ENCODE measurements at places on chromosomes 2 and 18.

DNA sequence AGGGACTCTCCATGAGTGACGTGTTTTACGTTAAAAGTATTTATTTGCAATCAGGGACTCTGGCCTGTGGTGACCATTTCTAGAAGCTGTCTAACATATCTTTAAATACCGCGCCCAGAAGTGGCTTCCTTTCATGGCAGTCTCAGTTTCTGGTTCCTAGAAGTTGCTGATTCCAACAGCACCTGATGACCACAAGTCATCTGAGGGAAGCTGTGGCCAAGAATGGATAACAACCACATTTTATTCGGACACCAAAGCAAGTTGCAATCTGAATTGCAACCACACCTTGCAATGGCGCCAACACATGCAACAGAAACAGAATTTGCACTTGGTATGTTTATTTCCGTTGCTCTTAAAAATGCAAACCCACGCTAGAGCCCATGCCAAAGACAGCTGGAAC lies 33.1 kb downstream of the MEX3C start:
- H3K36me3 ChIP-seq, result no peaks in the 10 kb centered on the region
- no peak for DNase-seq
- H3K27ac ChIP-seq, result no peak overlapping the region
- H3K4me3 ChIP-seq, result no peak overlapping the region
- no peaks in the 10 kb centered on the region for H3K4me1 ChIP-seq

GRCh38 chr2:241499146-241499965 lies 9.0 kb downstream of the STK25 start:
- no peaks in the 10 kb centered on the region for H3K27me3 ChIP-seq
- peaks cover 47% of the 10 kb centered on the region for H3K36me3 ChIP-seq
- H3K4me1 ChIP-seq, result no peaks in the 10 kb centered on the region
- H3K4me3 ChIP-seq, result no peak overlapping the region
- no peak for DNase-seq

DNA sequence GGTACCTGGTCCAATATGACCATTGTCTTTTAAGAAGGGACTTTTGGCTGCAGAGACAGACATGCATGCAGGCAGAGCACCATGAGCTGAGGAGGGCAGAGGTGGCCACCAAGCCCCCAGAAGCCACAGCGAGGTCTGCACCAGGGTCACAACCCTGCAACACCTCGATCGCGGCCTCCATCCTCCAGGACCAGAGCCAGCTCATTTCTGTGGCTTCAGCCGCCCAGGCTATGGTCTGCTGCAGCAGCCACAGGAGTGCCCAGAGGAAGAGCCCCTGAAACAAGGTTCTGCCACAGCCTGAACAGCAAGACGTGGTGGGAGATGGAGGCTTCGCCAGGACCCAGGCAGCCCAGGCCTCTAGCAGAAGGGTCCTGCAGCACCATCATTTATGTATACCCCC lies 53.9 kb downstream of the ANKMY1 start:
- DNase-seq, result no peak
- no peaks in the 10 kb centered on the region for H3K4me1 ChIP-seq
- H3K36me3 ChIP-seq, result peaks cover 11% of the 10 kb centered on the region

GRCh38 chr2:183495589-183496267 lies 371.5 kb downstream of the NUP35 start:
- no peak overlapping the region for H3K27ac ChIP-seq
- H3K4me1 ChIP-seq, result no peaks in the 10 kb centered on the region
- no peaks in the 10 kb centered on the region for H3K36me3 ChIP-seq
- DNase-seq, result no peak

- H3K36me3 ChIP-seq, result no peaks in the 10 kb centered on the region
- H3K27ac ChIP-seq, result no peak overlapping the region
- no peaks in the 10 kb centered on the region for H3K4me1 ChIP-seq
- no peak overlapping the region for H3K4me3 ChIP-seq
- DNase-seq, result no peak
- H3K27me3 ChIP-seq, result no peaks in the 10 kb centered on the region
Observed at GRCh38 chr18:27428120-27428519, 243.0 kb upstream of the CHST9 start.

- no peaks in the 10 kb centered on the region for H3K4me1 ChIP-seq
- DNase-seq, result no peak
- no peaks in the 10 kb centered on the region for H3K36me3 ChIP-seq
- no peak overlapping the region for H3K4me3 ChIP-seq
- no peak overlapping the region for H3K27ac ChIP-seq
- no peaks in the 10 kb centered on the region for H3K27me3 ChIP-seq
Observed at GRCh38 chr2:122018736-122019135, 263.3 kb downstream of the TSN start.

GRCh38 chr2:129888461-129888860 lies 91.0 kb upstream of the RAB6C start:
- H3K36me3 ChIP-seq, result no peaks in the 10 kb centered on the region
- no peak overlapping the region for H3K4me3 ChIP-seq
- H3K27me3 ChIP-seq, result no peaks in the 10 kb centered on the region
- DNase-seq, result no peak
- H3K4me1 ChIP-seq, result no peaks in the 10 kb centered on the region

- H3K36me3 ChIP-seq, result no peaks in the 10 kb centered on the region
- H3K27ac ChIP-seq, result no peak overlapping the region
- H3K4me1 ChIP-seq, result no peaks in the 10 kb centered on the region
- H3K27me3 ChIP-seq, result no peaks in the 10 kb centered on the region
Observed at GRCh38 chr2:154551649-154552048, 146.8 kb upstream of the KCNJ3 start.

DNA sequence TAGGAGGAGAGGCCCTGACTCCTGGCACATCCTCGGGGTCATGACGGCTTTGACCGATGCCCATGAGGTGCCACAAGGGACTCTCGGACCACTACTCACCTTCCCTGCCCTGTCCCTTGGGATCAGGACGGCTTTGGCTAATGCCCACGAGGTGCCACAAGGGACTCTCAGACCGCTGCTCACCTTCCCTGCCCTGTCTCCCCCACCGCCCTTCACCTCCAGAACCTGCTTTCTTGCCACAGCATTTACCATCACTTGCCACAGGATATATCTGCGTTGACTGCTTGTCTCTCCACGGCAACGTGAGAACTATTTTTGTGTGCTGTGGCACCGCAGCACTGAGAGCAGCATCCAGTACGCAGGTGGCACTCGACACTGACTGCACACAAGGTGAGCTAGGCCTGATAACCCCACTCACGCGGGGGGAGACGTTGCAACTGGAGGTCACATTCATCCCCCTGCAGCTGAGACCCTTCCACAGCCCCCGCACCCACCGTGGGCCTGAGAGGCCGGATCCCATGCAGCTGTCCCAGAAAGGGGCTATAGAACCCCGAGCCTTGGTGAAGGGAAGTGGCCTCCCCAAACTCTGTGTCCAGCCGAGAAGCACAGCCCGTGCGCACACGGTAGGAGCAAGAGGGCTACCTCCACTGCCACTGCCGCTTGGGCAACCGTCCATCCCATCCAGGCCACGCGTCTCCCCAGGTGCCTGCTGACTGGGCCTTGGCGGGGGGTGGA lies 47.5 kb downstream of the ANO7 start:
- no peak for DNase-seq
- H3K4me1 ChIP-seq, result no peaks in the 10 kb centered on the region
- no peak overlapping the region for H3K27ac ChIP-seq
- no peaks in the 10 kb centered on the region for H3K27me3 ChIP-seq
- no peak overlapping the region for H3K4me3 ChIP-seq
- H3K36me3 ChIP-seq, result peaks cover 90% of the 10 kb centered on the region

- no peak for DNase-seq
- H3K36me3 ChIP-seq, result no peaks in the 10 kb centered on the region
- H3K4me1 ChIP-seq, result no peaks in the 10 kb centered on the region
- H3K4me3 ChIP-seq, result no peak overlapping the region
- H3K27ac ChIP-seq, result no peak overlapping the region
- no peaks in the 10 kb centered on the region for H3K27me3 ChIP-seq
Observed at GRCh38 chr2:167480232-167480985, 592.1 kb downstream of the XIRP2 start.

DNA sequence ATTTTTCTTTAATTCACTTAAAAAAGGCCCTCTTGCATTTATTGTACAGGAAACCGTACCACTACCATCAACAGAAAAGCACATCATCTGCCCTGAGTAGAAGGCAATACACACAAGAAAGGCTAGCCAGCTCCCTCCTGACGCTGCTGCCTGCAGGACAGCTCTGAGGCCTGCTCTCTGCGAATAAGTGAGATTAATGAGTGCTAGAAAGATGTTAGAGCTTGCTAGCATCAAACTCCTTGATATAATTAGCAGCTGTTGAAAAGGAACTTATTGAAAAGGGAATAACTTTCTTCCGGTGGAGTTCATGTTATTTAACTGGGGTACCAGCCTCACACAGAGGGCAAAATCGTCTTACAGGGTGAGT lies 56.1 kb downstream of the INHBB start:
- H3K27me3 ChIP-seq, result no peaks in the 10 kb centered on the region
- H3K4me1 ChIP-seq, result no peaks in the 10 kb centered on the region
- H3K36me3 ChIP-seq, result no peaks in the 10 kb centered on the region
- no peak for DNase-seq

- no peak overlapping the region for H3K27ac ChIP-seq
- no peak overlapping the region for H3K4me3 ChIP-seq
- no peaks in the 10 kb centered on the region for H3K27me3 ChIP-seq
- H3K4me1 ChIP-seq, result no peaks in the 10 kb centered on the region
- no peak for DNase-seq
- H3K36me3 ChIP-seq, result no peaks in the 10 kb centered on the region
Observed at GRCh38 chr2:52852006-52852405, 915.6 kb upstream of the CHAC2 start.

DNA sequence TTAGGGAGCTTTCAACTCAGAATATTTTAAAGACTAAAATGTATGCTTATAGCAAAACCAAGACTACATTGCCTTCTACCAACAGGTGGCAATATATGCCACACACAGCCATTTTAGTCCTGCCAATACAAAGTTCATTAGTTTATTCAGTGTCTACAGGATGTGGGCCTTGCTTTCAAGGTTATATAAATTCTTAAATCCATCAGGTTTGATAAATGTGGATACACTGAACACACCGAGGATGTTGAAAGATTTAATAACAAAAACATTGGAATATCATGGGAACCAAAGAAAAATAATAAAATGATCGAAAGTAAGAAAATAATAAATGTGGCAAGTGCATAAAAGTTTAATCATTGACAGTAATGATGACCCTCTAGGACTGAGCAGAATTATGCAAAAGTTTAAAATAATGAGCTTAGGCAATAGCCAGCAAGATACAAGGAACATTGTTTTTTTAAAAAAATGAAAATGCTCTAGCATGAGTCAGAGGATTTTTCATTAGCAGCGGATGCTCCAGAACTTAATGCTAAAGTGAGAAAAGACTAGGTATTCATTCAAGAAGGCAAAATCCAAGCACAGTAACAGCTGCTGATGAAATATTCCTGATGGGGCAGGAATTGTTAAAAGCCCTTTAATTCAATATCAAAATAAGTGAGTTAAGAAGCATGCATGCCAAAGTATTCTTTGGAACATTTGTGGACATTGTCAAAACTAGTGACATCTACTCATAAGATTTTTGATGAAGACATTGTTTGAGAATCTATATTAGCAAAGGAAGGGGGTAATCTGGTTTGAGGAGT lies 14.2 kb downstream of the SCN9A start:
- DNase-seq, result no peak
- H3K4me3 ChIP-seq, result no peak overlapping the region
- no peaks in the 10 kb centered on the region for H3K27me3 ChIP-seq
- no peaks in the 10 kb centered on the region for H3K36me3 ChIP-seq
- H3K27ac ChIP-seq, result no peak overlapping the region
- H3K4me1 ChIP-seq, result no peaks in the 10 kb centered on the region

- H3K36me3 ChIP-seq, result no peaks in the 10 kb centered on the region
- H3K27ac ChIP-seq, result peak overlapping the region; percentile 14
- peak overlapping the region; percentile 65 for H3K4me3 ChIP-seq
- H3K4me1 ChIP-seq, result peaks cover 5% of the 10 kb centered on the region
Observed at GRCh38 chr18:54946149-54946581, 13.1 kb downstream of the CCDC68 start.

DNA sequence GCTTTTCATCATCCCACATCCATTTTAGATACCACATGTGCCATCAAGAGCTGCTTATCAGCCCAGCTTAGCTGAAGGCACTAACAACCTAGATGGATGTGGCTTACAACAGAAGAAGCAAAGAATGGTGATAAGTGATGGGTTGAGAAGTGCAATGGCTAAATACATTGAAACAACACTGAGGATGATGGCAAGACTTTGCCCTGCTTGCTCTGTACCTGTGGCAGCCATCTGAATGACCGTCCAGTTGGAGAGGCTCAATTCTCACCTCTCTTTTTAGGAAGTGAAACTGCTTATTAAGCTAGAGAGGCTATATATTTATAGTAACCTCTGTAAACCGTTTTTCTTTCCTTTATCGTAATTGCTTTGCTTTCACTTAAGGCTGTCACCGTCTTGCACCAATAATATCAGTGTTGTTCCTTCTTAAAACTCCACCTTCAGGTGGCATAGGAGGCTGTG lies 5.7 kb downstream of the GPATCH11 start:
- H3K27ac ChIP-seq, result no peak overlapping the region
- H3K27me3 ChIP-seq, result no peaks in the 10 kb centered on the region
- peaks cover 37% of the 10 kb centered on the region for H3K36me3 ChIP-seq
- no peak overlapping the region for H3K4me3 ChIP-seq
- peaks cover 5% of the 10 kb centered on the region for H3K4me1 ChIP-seq

GRCh38 chr18:61225336-61225735 lies 107.9 kb upstream of the CDH20 start:
- no peaks in the 10 kb centered on the region for H3K27me3 ChIP-seq
- no peak overlapping the region for H3K27ac ChIP-seq
- DNase-seq, result no peak
- H3K4me1 ChIP-seq, result no peaks in the 10 kb centered on the region
- no peak overlapping the region for H3K4me3 ChIP-seq

DNA sequence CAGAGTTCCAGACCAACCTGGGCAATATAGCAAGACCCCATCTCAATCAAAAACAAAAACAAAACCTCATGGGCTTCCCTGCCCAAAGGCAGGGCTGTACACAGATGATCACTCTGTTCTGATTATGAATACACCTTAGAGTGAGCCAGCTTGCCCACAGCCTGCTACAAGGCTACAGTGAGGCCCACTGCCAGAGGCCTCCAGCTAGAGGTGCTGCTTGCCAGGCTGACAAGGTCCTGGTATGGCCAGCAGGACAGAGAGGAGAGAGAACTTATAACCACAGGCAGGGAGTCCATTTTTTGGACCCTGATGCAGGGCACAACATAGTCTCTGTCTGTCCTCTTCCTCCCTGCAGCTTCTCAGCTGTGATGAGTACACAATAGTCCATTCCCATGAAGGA lies 41.5 kb downstream of the KANSL3 start:
- no peak overlapping the region for H3K27ac ChIP-seq
- H3K36me3 ChIP-seq, result peaks cover 61% of the 10 kb centered on the region
- no peaks in the 10 kb centered on the region for H3K27me3 ChIP-seq
- DNase-seq, result no peak
- H3K4me3 ChIP-seq, result no peak overlapping the region

- no peaks in the 10 kb centered on the region for H3K4me1 ChIP-seq
- no peaks in the 10 kb centered on the region for H3K36me3 ChIP-seq
- DNase-seq, result no peak
- no peak overlapping the region for H3K4me3 ChIP-seq
- H3K27ac ChIP-seq, result no peak overlapping the region
Observed at GRCh38 chr2:193868833-193869232, 1674.1 kb upstream of the TMEFF2 start.

- H3K4me3 ChIP-seq, result no peak overlapping the region
- no peak overlapping the region for H3K27ac ChIP-seq
- no peaks in the 10 kb centered on the region for H3K27me3 ChIP-seq
- no peaks in the 10 kb centered on the region for H3K4me1 ChIP-seq
- no peaks in the 10 kb centered on the region for H3K36me3 ChIP-seq
- DNase-seq, result no peak
Observed at GRCh38 chr2:122478771-122479170, 723.3 kb downstream of the TSN start.

Measured in effector memory CD4-positive, alpha-beta T cell (primary cell).